Activated naive CD4-positive, alpha-beta T cell (primary cell): ENCODE measurements at places on chromosomes 2 and 18.

GRCh38 chr2:6069381-6069780 lies 377.2 kb downstream of the SOX11 start:
- DNase-seq: no peak

- DNase-seq: no peak
Measured at GRCh38 chr2:118481299-118481698, 366.1 kb downstream of the EN1 start.

DNA sequence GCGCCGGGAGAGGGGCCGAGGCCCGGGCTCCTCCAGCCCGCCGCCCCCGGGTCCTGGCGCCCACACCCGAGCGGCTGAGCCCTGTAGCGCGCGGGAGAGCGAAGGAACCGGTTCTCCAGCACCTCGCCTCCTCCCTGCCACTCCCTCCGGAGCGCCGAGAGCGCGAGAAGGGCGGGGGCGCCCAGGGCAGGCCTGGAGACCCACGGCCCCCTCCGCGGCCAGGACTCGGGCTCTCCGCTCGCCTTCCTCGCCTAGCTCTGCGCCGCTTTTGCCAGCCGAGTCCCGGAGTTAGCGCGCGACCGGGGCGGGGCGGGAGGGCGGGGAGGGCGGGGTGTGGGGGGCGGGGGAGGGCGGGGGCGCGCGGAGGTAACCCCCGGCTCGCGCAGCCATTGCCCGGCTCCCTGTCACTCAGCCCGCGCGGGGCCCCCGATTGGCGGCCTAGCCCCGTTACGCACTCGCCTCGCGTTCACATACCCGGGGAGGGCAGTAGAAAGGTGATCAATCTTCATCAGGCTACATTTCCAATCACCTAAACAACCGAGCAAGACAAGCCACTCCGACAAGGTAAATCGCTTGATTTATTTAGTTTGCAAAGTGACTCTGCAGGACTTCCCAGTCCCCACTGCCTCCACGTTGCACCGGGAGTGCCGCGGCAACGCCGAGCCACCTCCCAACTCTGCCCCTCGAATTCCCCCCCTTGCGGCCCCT lies at the start of gene OTX1:
Gene OTX1 (plus strand): TSS at position 497 of the 708 bp plus-strand sequence. CDS start 2,161 bp downstream, outside the sequence.
- no peak for DNase-seq

- no peak for DNase-seq
Measured at GRCh38 chr2:119212139-119212800, 11.4 kb upstream of the STEAP3 start.

GRCh38 chr2:229901819-229902218 lies 20.0 kb downstream of the TRIP12 start:
- no peak for DNase-seq

- no peak for DNase-seq
Measured at GRCh38 chr18:67788310-67789164, 272.0 kb upstream of the DSEL start.
